CD4-positive, alpha-beta T cell treated with Interleukin-2 at 100 ng/mL for 4 hours (primary cell): ENCODE measurements at places on chromosomes 13 and 19.

GRCh38 chr19:4566402-4567051 lies 7.0 kb upstream of the SEMA6B start:
- DNase-seq, result no peak

- DNase-seq, result peak; percentile 20
These were observed 446.0 kb downstream of the FOXO1 start for GRCh38 chr13:40220299-40220935.

GRCh38 chr19:7729211-7729610 lies 2.7 kb downstream of the CLEC4G start:
- no peak for DNase-seq

DNA sequence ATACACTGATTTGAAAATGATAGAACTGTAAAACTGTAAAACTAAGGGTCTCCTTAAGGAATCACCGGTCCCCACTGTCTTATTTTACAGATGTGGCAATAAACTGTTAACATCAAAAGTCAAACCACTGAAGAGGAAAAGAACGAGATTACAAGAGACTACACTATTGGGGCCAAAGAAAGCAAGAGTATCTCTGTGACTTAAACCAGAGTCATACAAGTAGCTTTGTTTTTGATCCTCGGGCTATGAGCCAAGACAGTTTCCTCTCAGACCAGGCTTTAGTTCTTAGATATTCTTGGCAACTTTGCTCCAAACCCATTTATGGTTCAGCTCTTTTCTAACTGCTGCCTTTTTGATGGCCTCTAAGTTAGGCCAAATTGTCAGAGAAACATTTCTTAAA lies 113.8 kb downstream of the TBC1D4 start:
- DNase-seq, result no peak

GRCh38 chr13:44197791-44198770 lies 175.5 kb upstream of the SERP2 start:
- no peak for DNase-seq

- no peak for DNase-seq
These were observed 16.1 kb upstream of the SPART start for GRCh38 chr13:36362251-36362650.

GRCh38 chr19:55353803-55354697 lies 469 bp downstream of the COX6B2 start:
- peak; percentile 60 for DNase-seq

DNA sequence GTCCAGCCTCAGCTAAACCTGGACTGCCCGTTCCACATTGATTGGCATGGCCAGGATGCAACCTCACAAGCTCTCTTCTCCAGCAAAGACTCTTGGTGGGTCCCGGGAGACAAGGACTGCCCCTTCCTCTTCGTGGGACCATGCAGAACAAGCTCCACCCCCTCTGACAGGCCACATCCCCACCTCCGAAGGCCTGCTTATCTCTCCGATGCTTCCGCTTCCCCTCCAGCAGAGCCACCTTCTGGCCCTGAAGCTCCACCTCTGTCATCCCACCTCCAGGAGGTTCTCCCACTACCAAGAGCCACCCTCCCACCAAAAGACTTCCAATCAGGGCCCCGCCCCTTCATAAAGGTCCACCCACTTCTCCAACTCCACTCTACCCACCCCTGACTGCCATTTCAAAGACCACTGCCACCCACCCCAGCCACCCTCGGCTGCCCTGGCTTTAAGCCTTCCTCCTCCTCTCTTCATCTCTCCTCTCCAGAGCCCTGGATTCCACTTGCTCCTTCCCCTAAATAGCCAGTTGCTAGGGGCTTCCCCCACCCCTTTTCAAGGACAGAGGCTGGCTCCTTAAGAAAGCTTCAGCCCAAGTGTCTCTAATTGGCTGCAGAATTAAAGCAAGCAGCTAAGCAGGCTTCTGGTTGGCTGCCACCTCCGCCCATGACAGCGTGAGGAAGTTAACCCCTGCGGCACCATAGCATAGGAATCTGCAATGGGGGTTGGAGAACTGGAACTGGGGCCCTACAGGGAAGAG lies 9.9 kb downstream of the LRFN1 start:
- DNase-seq, result no peak

DNA sequence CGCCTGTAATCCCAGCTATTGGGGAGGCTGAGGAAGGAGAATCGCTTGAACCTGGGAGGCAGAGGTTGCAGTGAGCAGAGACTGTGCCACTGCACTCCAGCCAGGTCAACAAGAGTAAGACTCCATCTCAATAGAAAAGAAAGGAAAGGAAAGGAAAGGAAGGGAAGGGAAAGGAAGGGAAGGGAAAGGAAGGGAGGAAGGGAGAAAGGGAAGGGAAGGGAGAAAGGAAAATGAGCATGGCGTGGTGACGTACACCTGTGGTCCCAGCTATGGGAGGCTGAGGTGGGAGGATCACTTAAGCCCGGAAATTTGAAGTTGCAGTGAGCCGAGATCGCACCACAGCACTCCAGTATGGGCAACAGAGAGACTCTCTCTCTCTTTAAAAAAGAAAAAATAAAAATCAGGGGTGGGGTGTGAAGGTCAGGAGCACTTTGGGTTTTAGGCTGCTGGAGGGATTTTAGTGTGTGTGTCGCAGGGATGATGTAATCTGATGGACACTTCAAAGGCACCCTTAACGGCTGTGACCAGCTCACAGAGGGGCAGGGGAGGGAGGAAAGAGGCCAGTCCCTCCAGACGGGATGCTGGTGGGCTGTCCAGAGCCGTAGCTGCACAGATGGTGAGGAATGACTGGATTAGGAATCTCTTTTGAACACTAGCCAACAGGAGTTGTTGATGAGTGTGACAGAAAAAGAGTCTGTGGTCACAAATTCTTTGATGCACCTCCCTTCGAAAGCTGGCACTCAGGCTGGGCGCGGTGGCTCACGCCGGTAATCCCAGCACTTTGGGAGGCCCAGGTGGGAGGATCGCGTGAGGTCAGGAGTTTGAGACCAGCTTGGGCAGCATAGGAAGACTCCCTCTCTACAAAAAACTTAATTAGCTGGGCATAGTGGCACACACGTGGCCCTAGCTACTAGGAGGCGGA lies 27.6 kb downstream of the TMPRSS9 start:
- no peak for DNase-seq

DNA sequence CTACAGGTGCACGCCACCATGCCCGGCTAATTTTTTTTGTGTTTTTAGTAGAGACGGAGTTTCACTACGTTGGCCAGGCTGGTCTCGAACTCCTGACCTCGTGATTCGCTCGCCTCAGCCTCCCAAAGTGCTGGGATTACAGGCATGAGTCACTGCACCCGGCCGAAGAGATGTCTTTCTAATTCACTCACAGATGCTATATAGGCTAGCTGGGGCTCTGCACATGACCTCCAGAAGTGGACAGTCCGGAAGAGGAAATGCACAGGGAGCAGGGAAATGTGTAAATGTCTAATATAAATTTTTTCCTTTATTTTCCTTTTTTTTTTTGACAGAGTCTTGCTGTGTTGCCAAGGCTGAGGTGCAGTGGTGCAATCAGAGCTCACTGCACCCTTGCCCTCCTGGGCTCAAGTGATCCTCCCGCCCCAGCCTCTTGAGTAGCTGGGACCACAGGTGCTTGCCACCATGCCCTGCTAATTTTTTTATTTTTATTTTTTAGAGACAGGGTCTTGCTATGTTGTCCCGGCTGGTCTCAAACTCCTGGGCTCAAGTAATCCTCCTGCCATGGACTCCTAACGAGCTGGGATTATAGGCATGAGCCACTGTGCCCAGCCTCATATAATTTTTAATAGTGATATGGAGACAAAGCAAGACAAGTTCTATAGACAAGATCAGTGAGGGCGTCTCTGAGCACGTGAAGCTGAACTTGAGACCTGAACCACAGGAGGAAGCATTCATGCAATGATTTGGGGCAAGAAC lies 8.4 kb downstream of the GIPC1 start:
- DNase-seq, result no peak

- DNase-seq, result peak; percentile 65
These were observed 7.9 kb downstream of the HNRNPL start for GRCh38 chr19:38841787-38842438.

DNA sequence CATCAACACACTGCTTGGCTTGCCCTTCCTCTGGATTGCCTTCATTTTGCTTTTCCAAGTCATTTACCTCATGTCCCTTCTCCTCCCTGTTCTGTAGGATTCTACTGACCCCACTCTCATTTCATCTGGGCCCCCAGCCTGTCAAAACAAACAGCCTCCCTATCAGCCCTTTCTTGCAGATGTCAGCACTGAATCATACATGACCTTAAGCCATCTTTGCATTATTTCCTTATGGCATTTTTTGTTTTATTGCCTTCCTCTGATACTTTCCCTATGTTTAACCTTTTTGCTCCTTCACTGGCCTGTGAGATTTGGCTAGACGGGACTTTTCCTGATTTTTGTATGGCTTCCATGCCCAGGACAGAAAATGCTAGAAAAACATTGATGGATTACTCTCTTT lies 8.7 kb downstream of the LRCH1 start:
- DNase-seq, result no peak

GRCh38 chr13:106362707-106363106 lies 172.8 kb downstream of the EFNB2 start:
- DNase-seq, result no peak

GRCh38 chr13:100275746-100276145 lies 186.9 kb downstream of the PCCA start:
- DNase-seq, result no peak

DNA sequence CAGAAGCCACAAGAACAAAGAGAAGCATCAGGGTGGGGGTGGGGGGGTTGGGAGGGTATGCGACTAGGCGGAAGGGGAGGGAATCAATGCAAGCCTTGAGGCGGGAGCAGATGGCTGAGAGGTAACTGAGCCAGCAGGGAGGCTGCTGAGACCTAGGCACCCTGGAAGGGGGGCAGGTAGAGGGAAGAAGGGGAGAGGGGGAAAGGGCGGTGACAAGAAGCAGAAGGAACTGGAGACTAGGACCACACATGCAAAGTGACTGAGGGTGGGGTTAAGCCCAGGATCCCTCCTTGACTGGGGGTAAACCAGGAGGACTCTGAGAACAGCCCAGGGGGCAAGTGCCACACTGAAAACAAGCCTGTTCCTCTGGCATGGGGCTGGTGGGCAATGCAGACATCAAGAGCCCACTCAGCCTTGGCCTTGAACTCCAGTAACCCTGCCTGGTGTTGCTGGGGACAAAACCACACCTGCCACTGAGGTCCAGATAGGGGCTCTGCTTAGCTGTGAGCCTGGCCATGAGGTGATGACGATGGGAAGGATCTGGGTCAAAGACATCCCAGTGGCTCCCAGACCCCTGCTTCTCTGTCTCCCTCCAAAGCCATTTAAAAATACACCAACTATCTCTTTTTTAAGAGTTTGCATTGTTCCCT lies 20.3 kb downstream of the OPA3 start:
- no peak for DNase-seq

DNA sequence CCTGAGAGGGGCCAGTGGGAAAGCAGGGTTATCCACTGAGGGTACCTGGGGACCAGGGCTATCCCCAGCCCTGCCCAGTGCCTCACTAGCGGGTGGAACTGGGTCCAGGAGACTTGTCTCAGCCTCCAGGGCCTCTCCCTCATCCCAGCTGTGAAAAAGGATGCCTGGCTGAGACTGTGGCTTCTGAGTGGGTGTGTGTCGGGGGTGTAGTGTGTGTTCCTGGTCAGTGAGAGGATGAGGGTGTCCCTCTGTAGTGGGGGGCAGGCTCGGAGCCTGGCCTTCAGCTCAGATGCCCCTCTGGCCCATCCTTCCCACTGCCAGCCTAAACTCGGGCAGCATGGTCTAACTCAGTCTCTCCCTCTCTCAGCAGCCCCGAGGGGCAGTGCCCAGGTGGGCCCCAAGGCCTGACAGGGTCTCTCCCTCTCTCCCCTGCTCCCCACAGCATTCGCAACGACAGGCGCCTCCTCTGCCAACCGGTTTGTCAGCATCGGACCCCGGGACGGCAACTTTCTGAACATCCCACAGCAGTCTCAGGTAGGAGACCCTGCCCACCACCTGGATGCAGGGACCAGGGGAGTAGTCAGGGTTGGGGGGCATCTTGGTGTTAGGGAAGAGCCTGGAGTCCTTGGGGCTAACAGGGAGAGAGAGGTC lies 12.7 kb downstream of the LYL1 start:
- no peak for DNase-seq

- DNase-seq, result no peak
These were observed 25.3 kb upstream of the GPR183 start for GRCh38 chr13:99332456-99332855.

DNA sequence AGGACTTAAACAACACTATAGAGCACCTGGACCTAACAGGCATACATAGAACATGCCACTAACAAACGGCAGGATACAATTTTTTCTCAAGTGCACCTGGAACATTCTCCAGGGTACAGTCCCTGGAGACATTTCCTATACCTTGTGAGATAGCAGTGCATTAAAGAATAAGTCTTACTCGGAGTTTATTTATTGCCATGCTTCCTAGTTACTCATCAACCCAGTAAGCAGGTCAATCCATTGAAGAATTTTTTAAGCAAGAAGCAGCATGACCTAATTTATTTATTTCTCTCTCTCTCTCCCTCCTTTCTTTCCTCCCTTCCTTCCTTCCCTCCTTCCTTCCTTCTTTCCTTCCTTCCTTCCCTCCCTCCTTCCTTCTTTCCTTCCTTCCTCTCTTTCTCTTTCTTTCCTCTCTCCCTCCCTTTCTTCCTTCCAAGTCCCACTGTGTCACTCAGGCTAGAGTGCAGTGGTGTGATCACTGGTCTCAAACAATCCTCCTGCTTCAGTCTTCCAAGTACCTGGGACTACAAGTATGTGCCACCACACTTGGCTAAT lies 6.6 kb upstream of the TFDP1 start:
- no peak for DNase-seq

DNA sequence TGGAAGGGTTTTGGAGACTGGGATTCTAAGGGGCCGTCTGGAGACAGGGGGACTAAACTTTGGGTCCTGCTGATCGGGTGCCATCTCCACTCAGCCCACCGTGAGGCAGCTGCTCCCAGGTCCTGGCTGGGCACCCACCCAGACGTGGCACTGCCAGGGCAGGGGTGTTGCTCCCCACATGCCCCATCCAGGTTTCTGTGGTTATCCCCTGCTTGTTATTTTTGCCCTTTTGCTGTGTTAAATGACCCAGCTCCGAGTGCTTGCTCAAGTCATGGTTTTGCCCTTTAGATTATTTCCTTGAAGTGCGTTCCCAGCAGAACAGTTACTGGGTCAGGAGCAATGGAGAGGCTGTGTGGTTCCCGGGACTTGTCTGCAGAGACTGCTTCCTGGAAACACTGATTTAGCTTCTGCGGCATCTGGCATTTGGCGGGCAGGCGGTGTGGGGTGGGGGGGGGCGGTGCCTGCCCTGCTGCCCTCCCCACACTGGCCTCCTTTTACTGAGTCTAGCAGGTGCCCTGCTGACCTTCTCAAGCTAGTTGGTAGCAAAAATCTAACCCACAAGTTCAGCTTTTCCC lies 1.9 kb downstream of the RAB11B start:
- no peak for DNase-seq

DNA sequence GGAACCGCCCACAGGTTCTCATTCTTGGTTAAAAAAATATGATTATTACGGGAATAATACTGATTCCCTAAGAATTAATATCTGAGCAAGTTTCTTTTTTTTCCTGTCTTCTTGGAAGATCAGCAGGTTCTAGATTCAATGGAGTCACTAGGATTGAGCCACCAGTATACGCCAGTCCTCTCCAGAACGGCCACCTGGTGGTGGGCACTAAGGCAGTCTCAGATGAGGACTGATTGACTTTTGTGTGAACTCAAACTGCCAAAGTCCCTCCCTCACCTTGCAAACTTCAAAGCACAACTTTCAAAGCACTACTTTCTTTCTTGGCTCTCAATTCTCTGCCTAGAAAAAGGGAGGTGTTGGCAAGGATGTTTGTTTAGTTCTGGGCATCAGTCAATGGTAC lies 33.3 kb upstream of the ALOX5AP start:
- no peak for DNase-seq

- DNase-seq, result no peak
These were observed 10.4 kb downstream of the FGF22 start for GRCh38 chr19:650121-650520.
